ENCODE measurements at places on chromosomes 16 and 17.

DNA sequence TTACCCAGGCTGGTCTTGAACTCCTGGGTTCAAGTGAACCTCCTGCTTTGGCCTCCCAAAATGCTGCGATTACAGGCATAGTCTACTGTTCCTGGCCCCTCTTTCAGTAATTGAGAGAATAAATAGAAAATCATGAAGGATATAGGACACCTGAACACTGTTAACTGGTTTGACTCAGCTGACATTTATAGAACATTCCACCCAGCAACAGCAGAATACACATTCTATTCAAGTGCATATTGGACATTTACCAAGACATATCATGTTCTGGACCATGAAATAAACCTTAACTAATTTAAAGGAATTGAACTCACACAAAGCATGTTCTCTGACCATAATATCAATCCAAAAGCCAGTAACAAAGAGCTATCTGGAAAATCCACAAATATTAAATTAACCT is 19.8 kb upstream of the BAIAP2 start:
- no peak for DNase-seq

- DNase-seq = no peak
These were observed 499.4 kb upstream of the HSBP1 start for GRCh38 chr16:83308414-83308813.

DNA sequence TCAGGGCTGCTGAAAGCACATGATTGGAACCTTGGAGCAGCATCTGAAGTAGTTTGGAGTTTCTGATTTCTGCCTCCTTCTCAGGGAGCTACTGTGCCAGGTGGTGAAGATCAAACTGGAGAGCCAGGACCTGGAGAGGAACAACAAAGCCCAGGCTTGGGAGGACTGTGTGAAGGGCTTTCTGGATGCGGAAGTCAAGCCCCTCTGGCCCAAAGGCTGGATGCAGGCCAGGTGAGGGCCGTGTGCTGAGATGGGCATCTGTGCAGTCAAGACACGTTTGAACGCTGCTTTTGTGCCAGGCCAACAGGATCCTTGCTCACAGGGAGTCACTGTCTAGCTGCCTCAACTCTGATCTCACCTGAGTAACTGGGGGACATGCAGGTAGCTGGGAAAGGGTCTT is 23.8 kb downstream of the UBN1 start:
- no peak for DNase-seq

DNA sequence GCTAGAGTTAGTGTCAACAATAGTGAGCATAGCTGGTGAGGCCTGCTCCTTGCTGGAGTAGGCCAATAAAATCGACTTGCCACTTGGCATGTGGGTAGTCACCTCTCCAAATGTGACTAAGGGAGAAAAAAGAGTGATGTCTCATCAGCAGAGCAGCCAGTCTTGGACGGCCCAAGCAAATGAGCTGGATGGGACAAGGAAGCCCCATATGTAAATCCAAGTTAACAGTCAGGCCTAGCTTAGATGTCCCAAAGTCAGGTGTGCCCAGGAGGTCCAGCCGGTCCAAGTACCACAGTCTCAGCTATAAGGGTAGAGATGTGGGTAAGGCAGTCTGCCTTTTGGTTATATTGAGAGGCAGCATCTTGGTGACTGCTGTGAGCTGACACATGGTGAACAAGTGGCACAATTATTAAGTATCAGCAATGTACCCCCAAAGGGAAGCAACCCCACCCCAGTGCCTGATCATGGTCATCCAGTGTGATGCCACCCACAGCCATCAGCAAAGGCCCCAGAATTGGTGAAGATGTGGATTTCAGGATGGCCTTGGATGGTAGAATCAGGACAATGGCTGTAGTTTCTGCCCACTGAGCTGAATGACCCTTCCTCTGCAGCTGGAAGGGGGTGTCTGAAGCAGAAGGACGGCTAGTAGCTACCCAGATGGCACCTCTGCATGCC is 83.4 kb downstream of the TNFRSF13B start:
- no peak for DNase-seq

DNA sequence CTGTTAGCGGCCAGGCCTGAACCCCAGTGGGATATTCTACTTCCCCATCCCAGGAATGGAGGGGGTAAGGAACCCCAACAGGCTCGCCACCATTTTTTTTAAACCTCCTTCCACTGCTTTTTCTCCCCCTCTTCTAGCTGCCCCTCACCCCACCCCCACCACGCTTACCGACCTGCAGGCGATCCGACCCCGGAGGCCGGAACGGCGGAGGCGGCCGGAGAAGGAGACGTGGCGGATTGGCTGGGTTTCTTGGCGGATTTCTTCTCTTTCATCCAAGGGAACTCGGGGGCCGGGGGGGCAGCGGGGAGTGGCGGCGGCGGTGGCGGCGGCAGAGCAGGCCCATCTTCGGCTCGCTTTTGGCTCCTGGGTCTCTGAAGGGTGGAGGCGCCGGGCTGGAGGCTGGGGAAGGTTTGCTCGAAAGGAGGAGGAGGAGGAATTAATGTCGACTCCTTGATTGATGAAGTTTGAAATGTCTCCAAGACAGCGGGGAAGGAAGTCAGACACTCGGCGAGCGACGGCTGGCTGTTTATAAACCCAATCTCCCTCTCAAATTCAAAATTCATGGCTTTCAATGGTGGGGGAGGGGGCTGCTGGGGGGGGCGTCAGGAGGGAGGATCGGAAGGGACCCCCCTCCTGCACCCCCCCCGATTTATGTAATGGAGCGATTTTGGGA is 424 bp downstream of the HOXB2 start:
- no peak for DNase-seq

GRCh38 chr16:13938480-13938879 is 18.5 kb downstream of the ERCC4 start:
- no peak for DNase-seq

GRCh38 chr16:67804853-67805542 is 1.4 kb downstream of the RANBP10 start:
- DNase-seq = no peak

DNA sequence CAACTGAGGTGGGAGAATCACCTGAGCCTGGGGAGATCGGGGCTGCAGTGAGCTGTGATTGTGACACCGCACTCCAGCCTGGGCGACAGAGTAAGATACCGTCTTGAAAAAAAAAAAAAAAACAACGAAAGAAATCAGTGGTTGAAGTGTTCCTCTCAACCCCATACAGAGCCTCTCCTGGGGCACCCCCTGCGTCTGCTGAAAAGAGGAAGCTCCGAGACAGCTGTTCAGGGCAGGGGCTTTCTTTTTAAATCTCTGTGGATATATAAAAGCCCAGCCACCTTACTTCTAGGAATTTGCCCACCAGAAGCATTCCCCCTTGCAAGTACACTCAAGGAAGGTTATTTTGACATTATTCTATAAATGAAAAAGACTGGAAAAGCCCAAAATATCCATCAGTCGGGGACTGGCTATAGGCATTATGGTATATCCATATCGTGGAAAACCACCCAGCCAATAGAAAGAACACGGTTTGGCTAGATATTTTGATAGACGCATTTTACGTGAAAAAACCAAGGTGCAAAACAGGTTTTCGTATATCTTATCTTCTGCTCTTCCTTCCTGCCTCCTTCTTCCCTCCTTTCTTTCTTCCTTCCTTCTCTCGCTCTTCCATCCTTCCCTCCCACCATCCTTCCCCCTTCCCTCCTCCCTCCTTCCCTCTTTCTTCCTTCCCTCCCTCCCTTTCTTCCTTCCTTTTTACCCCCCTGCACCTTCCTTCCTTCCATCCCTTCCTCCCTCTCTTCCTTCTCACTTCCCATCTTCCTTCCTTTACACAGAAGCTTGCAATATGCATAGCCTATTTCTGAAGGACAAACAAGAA is 9.2 kb upstream of the CCL22 start:
- peak; percentile 47 for DNase-seq

Data from GM19239 (cell line).